ENCODE measurements at places on chromosomes 4 and X.

- DNase-seq: peak; percentile 31
These were observed 35.7 kb downstream of the ACE2 start for GRCh38 chrX:15564981-15565579.

- DNase-seq: no peak
These were observed 502.1 kb upstream of the IGFBP7 start for GRCh38 chr4:57612279-57612678.

GRCh38 chrX:57771689-57772088 lies 91.6 kb upstream of the NLRP2B start:
- no peak for DNase-seq

- no peak for DNase-seq
These were observed 41.4 kb downstream of the MAML3 start for GRCh38 chr4:140112576-140112975.

DNA sequence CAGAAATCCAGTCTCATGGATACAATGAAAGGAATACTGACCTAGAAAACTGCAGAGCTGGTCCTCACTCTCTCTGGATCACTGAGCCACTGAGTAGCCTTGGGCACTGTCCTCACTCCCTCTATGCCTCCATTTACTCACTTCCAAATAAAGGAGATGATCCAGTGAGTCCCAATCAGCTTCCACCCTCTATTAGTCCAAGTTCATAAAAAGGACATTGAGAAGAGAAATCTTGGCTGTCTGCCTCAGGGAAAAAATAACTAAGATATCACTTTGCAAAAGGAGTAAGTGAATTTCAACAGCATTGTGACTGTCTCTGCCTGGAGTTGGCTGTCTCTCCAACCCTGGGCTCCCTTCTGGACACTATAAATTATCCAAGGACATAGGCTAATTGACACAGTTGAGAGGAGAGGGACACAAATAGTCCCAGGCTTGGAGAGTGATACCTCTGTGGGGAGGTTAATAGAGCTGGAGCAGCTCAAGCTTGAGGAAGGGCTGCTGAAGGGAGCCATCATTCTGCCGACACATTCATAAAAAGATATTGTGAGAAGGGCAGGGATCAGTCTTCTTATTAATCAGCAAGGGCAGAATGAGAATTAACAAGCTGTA lies 572.3 kb downstream of the RAB28 start:
- no peak for DNase-seq

- DNase-seq: no peak
These were observed 457.1 kb upstream of the BOD1L1 start for GRCh38 chr4:14084598-14084997.

- DNase-seq: no peak
These were observed 615.4 kb upstream of the GALNT7 start for GRCh38 chr4:172553216-172553615.

DNA sequence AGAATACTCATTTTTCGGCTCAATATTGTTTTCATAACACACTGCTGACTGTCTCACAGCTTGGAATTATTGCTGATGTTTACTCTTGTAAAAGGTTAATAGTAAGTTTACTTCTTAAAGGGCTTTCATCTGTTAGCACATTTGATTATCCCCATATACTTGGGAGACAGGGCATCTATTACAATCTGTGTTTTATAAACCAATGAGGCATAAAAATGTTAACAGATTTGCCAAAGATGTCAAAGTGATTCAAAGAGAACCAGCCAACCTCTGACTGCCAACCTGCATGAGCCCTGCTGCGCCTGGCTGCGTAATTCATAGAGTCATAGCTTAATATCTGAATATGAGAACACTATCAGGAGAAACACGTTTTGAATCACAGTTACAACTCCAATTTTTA lies 665.6 kb downstream of the TRIML1 start:
- DNase-seq: no peak

- no peak for DNase-seq
These were observed 260.9 kb upstream of the RPS6KA3 start for GRCh38 chrX:20527558-20528011.

DNA sequence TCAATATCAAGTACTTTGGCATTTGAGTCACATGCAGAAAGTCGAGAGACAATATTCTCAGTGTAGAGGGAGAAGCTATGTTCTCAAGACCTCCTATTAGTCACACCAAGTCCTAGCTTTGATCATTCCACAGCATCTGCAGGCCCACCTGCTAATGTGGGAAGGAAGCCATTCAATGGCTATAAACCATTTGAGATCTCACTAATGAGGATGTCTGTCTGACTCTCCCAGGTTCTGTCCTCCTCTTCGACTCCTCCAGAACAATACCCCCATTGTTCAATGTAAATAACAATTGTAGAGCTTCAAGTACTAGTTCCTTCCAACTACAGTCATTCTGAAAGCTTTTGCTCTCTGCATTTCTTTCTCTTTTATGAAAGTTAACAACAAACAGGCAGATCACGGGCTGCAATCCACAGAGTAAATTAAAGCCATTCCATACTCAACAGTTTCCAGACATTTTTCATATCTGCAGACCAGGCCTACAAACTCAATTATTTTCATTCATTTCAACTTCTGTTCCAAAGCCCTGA lies 140.2 kb upstream of the EDNRA start:
- no peak for DNase-seq

DNA sequence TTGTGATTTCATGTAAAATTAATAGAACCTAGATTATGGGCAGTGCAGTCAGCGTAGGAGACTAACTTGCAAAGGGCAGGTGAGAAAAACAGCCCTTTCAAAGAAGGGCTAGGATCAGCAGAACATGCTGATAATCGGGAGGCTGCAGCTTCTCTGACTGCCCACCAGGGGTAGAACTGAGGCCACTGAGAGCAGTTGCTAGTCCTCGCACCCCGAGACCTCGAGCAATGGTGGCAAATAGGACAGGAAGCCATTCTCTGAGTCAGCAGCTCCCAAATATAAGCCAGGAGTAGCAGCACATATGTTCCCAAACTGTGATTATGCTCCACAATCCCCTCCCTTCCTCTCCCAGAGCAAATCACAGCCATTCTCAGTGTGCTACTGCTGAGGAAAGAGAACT lies 186.5 kb downstream of the MSL3 start:
- no peak for DNase-seq

DNA sequence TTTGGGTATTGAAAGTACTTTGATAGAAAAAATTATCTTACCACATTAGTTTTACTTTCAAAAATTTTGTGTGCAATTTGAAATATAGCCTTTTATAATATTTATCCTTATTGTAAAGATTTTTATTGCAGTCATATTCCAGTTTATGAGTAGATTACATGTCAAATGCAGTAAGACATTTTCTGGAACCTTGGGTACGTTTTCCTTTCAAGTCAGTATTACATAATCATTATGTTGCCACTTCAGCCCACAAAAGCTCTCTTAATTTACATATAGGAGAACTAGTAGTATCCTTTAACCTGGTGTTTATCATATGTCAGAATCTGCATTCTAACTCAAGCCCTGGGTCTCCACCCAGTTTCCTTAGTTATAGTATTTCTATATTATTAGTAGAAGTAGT lies 98.5 kb downstream of the CENPC start:
- DNase-seq: no peak

DNA sequence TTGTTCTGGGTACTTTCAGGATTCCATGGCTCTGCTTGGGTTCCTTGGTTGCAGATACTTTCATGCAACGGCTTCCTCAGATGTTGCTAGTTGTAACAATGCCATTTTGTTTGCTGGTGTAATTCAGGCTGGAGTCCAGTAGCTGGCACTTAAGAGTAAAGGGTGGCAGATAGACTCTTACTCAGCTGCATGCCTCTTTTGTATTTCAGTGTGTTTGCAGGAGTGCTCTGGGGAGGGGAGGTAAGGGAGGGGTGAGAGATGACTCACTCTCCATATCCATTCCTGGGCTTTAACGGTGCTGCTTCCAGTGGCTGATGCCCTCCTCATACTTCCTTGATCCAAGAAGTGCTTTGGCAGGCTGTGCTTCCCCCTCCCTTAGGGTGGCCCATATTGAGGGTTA lies 155.2 kb downstream of the ZNF330 start:
- DNase-seq: no peak

DNA sequence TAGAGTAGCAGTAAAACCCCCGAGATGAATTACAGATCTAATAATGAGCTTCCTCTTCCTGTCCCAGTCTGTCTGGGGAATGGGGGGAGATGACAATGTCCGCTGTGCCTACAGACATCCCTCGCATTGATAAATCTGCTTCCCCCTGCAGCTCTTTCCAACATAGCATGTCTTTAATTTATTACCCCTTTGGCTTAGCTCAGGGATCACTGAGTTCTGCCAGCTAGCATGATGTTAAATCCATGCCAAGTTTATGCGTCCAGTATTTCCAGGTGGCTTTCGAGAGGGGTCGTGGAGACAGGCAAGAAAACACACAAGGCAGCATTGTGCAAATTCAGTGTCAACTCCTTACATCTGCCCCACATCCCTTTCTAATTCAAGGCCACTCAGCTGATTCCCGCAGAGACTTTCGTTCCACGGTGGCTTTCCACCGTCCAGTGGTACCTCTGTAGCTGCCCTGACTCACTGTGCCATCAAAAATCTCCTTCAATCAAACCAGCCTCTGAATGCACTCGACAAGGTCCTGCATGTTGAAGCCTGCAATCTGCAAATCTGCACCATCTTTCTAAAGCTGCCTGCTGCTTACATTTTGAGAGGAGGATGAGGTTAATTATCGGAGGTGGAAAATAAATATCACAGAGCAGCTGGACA lies 75.1 kb downstream of the MXRA5 start:
- no peak for DNase-seq

DNA sequence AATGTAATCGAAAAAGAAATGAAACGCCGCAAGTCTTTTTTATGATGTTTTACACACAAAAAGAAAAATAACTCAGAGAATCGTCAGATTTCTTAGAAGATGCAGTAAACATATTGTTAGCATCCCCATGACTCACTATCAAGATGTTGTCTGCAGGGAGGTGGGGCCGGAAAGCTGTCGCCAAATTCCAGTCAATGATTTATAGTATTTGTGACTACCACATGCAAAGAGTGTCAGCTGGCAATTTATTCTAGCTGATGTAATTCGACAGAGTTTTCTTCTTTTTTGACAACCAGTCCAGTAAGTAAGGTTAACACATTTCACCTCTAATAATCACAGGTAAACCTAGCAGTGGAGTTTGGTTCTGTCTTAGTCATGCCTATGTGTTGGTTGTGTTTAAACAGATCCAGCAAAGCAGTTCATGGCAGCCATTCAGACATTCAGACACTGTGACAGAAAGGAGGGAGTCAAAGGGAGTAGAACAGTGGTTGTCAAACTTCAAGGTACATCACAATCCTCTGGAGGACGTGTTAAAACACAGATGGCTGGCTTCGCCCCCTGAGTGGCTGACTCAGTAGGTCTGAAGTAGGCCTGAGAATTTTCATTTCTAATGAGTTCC lies 19.8 kb upstream of the PPP1R2C start:
- DNase-seq: no peak

- DNase-seq: no peak
These were observed 1060.6 kb upstream of the GRID2 start for GRCh38 chr4:91243132-91243531.

GRCh38 chr4:5928274-5928673 lies 35.4 kb upstream of the CRMP1 start:
- no peak for DNase-seq

GRCh38 chr4:139501927-139502899 lies 48.3 kb downstream of the RAB33B start:
- no peak for DNase-seq

DNA sequence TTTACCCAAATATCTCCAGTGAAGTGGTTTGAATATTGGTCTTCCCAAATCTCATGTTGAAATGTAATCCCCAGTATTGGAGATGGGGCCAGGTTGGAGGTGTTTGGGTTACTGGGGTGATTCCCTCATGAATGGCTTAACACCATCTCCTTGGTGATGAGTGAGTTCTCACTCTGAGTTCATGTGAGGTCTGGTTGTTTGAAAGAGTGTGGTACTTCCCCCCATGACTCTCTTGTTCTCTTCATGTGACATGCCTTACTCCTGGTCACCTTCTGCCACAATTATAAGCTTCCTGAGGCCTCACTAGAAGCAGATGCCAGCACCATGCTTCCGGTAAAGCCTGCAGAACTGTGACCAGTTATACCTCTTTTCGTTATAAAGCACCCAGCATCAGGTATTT lies 32.9 kb upstream of the OTUD4 start:
- no peak for DNase-seq

GRCh38 chr4:112183252-112183651 lies 38.0 kb downstream of the FAM241A start:
- DNase-seq: no peak

- DNase-seq: no peak
These were observed 267.0 kb downstream of the FRMPD4 start for GRCh38 chrX:12405306-12405705.

DNA sequence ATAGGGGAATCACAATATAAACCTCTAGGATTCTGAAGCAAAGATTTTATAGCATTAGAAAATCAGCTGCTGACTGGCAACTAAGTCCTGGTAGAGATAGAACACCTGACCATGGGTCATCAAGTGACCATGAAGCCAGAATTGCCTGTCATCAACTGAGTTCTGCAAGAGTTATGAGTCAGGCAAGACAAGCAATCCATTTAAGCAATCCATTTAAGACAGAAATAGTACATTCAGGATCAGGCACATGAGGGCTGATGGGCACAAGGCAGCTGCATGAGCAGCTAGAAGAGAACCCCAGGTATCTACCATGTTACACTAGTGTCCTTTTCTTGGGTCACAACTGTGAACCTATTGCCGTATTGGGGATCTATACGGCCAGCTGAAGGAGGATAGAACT lies 98.9 kb downstream of the SPRY1 start:
- DNase-seq: no peak

DNA sequence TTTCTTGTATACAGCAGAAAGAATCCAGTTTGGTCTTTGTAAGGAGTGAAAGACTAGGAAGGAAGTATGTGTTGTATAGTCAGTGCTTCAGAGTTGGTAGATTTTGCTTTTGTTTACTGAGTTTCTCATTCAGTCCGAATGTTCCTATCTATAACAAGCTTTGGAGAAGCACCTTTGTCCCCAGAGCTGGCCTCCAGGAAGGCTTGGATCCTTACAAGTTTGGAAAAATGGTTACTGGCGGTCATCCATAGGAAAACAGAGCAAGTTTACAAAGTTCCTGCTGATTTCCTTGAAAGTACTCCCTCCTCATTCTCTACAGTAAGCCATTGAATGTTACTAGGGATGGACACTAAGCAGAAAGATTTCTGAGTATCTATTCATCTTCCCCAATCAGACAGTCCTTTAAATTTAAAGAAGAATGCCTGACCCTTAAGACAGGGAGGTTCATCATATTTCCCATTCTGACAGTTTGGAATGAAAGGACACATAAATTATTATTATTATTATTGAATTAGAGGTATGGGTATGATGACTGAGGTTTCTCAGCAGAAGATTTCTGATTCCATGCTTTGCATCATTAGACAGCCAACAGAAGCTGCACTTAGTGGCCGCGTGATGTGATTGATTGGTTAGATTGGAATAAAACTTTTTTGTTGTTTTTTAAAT lies 35.8 kb downstream of the FAT4 start:
- DNase-seq: peak; percentile 29

- no peak for DNase-seq
These were observed 88.6 kb upstream of the HHIP start for GRCh38 chr4:144557404-144557803.

GRCh38 chrX:3407781-3408180 lies 61.3 kb upstream of the MXRA5 start:
- DNase-seq: no peak

- no peak for DNase-seq
These were observed 816 bp downstream of the EREG start for GRCh38 chr4:74365761-74366160.

GRCh38 chr4:122798101-122798500 lies 28.5 kb upstream of the FGF2 start:
- peak; percentile 20 for DNase-seq

GRCh38 chrX:11724122-11725017 lies 33.7 kb upstream of the MSL3 start:
- DNase-seq: no peak
